A549 treated with CORT108297 at 1 μM for 4 hours (cell line): ENCODE measurements at places on chromosomes 6 and 20. TPM values are rescaled to one million over a fixed set of nuclear protein-coding genes. Genes with fewer than 3 reads are reported as not detected.

ASIP gene
- not detected in 5 replicates for total RNA-seq

LAMA2 gene
- 0.21 to 0.92 TPM (median 0.67 TPM) in 5 replicates for total RNA-seq

FHL5 gene
- not detected in 5 replicates for total RNA-seq

TPD52L1 gene
- 40.7 to 50.6 TPM (median 45.2 TPM) in 5 replicates for total RNA-seq

CST5 gene
- not detected in 5 replicates for total RNA-seq

RRAGD gene
- 2.7 to 4.6 TPM (median 4.0 TPM) in 5 replicates for total RNA-seq

KIAA0408 gene
- 5.5 to 7.6 TPM (median 6.4 TPM) in 5 replicates for total RNA-seq

LY6G6D gene
- not detected in 5 replicates for total RNA-seq

ZMYND8 gene
- 11.4 to 14.3 TPM (median 12.5 TPM) in 5 replicates for total RNA-seq

ADAM33 gene
- total RNA-seq: 0.03 to 0.07 TPM (median 0.05 TPM) in 4 of 5 replicates, not detected in the other

YWHAB gene
- total RNA-seq: 188 to 218 TPM (median 193 TPM) in 5 replicates

SOX4 gene
- total RNA-seq: 10.3 to 16.1 TPM (median 12.1 TPM) in 5 replicates
